Smooth muscle cell of trachea (primary cell): ENCODE measurements at places on chromosomes 13 and 19. TPM values are rescaled to one million over a fixed set of nuclear protein-coding genes. Genes with fewer than 3 reads are reported as not detected.

Gene RNF17
- 0.17 TPM in 1 of 2 replicates, not detected in the other for total RNA-seq

Gene SPINT2
- total RNA-seq: 1.8 and 3.1 TPM in 2 replicates

Gene GMIP
- total RNA-seq: 4.4 and 9.1 TPM in 2 replicates

Gene TDRD12
- total RNA-seq: under 0.01 and 0.58 TPM in 2 replicates

Gene GTF2F2
- 17.5 and 34.2 TPM in 2 replicates for total RNA-seq

Gene RFXAP
- 1.3 and 2.6 TPM in 2 replicates for total RNA-seq

Gene LSR
- total RNA-seq: 0.29 and 0.66 TPM in 2 replicates

Gene HSD11B1L
- total RNA-seq: 10.9 and 27.3 TPM in 2 replicates

Gene ALG11
- 15.7 and 30.3 TPM in 2 replicates for total RNA-seq

Gene DAND5
- total RNA-seq: 0.29 TPM in 1 of 2 replicates, not detected in the other

Gene PROZ
- not detected in 2 replicates for total RNA-seq

Gene GJB6
- not detected in 2 replicates for total RNA-seq

Gene KANK3
- total RNA-seq: 0.15 and 0.50 TPM in 2 replicates

Gene FLT1
- 1.3 and 1.7 TPM in 2 replicates for total RNA-seq

Gene ZFR2
- not detected in 2 replicates for total RNA-seq

Gene SIGLEC9
- total RNA-seq: not detected in 2 replicates

Gene CYP4F12
- total RNA-seq: not detected in 2 replicates

Gene C5AR2
- total RNA-seq: not detected in 2 replicates

Gene LGALS14
- not detected in 2 replicates for total RNA-seq

Gene TGFB1
- 12.1 and 15.7 TPM in 2 replicates for total RNA-seq

Gene NRTN
- 0.50 TPM in 1 of 2 replicates, not detected in the other for total RNA-seq

Gene YJU2
- total RNA-seq: 12.1 and 20.2 TPM in 2 replicates

Gene SHFL
- total RNA-seq: 23.9 and 38.2 TPM in 2 replicates

Gene LPAR2
- total RNA-seq: 1.2 and 2.6 TPM in 2 replicates

Gene COL5A3
- 3.8 and 5.0 TPM in 2 replicates for total RNA-seq

Gene TNFSF9
- total RNA-seq: under 0.01 and 1.3 TPM in 2 replicates

Gene CPB2
- not detected in 2 replicates for total RNA-seq

Gene NLRP9
- not detected in 2 replicates for total RNA-seq

Gene UBAC2
- total RNA-seq: 29.8 and 33.0 TPM in 2 replicates

Gene PSPN
- total RNA-seq: 1.2 and 1.7 TPM in 2 replicates

Gene TBXA2R
- 2.8 and 2.9 TPM in 2 replicates for total RNA-seq

Gene PCID2
- 90.1 and 99.3 TPM in 2 replicates for total RNA-seq

Gene FGF22
- total RNA-seq: 0.15 TPM in 1 of 2 replicates, not detected in the other

Gene THSD1
- 6.0 and 8.3 TPM in 2 replicates for total RNA-seq

Gene FLT3
- not detected in 2 replicates for total RNA-seq

Gene ERICH6B
- total RNA-seq: not detected in 2 replicates

Gene TEX26
- total RNA-seq: 0.44 and 0.50 TPM in 2 replicates

Gene CKM
- total RNA-seq: not detected in 2 replicates
